ENCODE measurements at places on chromosomes 12 and 14.

- DNase-seq = no peak
These were observed 93.9 kb downstream of the SLC38A1 start for GRCh38 chr12:46174919-46175318.

GRCh38 chr14:28142400-28143015 lies 624.1 kb upstream of the FOXG1 start:
- peak; percentile 71 for DNase-seq

- no peak for DNase-seq
These were observed 412.3 kb downstream of the RAD51B start for GRCh38 chr14:68231898-68232297.

- DNase-seq = no peak
These were observed 31.7 kb upstream of the MMP19 start for GRCh38 chr12:55874443-55874842.

- DNase-seq = no peak
These were observed 6.0 kb downstream of the MMAB start for GRCh38 chr12:109567296-109567695.

- DNase-seq = no peak
These were observed 690.7 kb upstream of the TBX3 start for GRCh38 chr12:115374480-115375185.

GRCh38 chr12:67388331-67389138 lies 119.4 kb downstream of the CAND1 start:
- no peak for DNase-seq

GRCh38 chr14:59130462-59130861 lies 58.0 kb upstream of the DAAM1 start:
- DNase-seq = no peak
